Esophagus squamous epithelium (tissue), 5 donors: ENCODE measurements at places on chromosomes 13 and 19. TPM values are rescaled to one million over a fixed set of nuclear protein-coding genes. Genes with fewer than 3 reads are reported as not detected.

The LIM2 gene
- total RNA-seq, result not detected

The SLC5A5 gene
- not detected for total RNA-seq

The ZFP82 gene
- 0.30 TPM for total RNA-seq

The SLC1A5 gene
- total RNA-seq, result 117 TPM

The NMRK2 gene
- not detected for total RNA-seq

The HSH2D gene
- 1.1 TPM for total RNA-seq

The UNC13A gene
- total RNA-seq, result 0.22 TPM
